ENCODE measurements at places on chromosomes 5 and 9.
A peak's percentile ranks its signal among the peaks of the same experiment; 100 is the strongest.

- no peak for DNase-seq
Measured at GRCh38 chr5:53109056-53109442, 508 bp downstream of the MOCS2 start.

GRCh38 chr9:91522481-91522880 lies 98.8 kb upstream of the NFIL3 start:
- DNase-seq = no peak

- no peak for DNase-seq
Measured at GRCh38 chr9:27801545-27801944, 228.3 kb upstream of the C9orf72 start.

DNA sequence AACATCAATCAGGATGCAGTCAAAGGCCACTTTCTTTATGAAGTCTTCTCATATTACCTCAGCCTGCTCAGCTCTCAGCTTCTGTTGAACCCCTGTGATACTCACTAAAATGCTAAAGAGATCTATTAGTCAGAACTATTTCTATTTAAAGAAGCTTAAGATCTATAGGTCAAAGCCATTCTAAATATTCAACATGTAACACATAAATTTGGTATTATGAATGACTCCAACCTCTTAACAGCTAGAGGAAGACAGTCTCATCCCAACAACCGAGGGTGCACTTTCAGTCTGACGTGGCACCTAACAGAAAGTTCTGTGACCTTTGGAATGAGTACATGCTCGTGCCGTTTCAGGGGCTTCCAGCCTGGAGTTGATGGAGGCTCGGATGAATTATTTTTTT lies 301.5 kb upstream of the VLDLR start:
- no peak for DNase-seq

DNA sequence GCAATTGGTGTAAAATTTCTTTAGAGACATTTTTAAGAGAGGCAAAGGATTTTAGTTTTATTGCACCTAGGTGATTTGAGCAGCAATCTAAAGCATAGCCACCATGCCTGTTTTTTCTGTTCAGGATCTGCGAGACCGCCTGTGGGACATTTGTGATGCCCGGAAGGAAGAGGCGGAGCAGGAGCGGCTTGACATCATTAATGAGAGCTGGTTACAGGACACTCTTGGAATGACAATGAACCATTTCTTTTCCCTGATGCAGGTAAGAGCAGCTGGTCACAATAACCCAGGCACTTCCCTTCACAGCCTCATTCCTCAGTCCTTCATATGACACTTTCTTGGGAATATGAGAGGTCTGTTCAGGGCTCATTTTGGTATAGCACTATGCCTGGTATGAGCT lies 103.2 kb upstream of the IL7R start:
- DNase-seq = no peak

GRCh38 chr9:86470326-86470725 lies 116.1 kb upstream of the TUT7 start:
- DNase-seq = no peak

- DNase-seq = no peak
Measured at GRCh38 chr9:114140850-114141249, 14.5 kb upstream of the COL27A1 start.

DNA sequence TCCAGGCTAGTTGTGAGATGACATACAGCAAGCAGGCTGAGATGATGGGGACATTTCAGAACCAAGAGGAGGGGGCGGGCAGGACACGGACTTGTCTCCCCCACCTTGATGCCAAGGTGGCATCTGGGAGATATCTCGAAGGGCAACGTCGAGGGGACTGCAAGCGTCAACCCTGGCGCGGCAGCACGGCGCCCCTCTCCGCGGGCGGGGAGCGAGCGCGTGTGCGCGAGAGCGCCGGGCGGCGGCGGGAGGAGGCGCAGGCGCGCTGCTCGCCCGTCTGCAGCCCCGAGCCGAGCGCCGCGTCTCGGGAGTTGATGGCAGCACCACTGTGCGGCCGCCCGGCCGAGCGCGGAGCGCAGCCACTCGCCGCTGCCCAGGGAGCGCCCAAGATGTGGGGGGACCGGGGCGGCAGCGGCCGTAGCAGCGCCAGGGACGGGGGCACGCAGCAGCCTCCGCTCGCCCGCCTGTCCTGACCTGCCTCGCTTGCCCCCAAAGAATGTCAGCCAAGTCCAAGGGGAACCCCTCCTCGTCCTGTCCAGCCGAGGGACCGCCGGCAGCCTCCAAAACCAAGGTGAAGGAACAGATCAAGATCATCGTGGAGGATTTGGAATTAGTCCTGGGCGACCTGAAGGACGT lies at the start of gene PRR16:
TSS of gene PRR16 (plus strand) at position 310 of the 636 bp plus-strand sequence.
- no peak for DNase-seq

- no peak for DNase-seq
Measured at GRCh38 chr5:32598260-32598937, 13.0 kb downstream of the SUB1 start.

- DNase-seq = no peak
Measured at GRCh38 chr5:83077662-83078261, 415 bp downstream of the XRCC4 start.

DNA sequence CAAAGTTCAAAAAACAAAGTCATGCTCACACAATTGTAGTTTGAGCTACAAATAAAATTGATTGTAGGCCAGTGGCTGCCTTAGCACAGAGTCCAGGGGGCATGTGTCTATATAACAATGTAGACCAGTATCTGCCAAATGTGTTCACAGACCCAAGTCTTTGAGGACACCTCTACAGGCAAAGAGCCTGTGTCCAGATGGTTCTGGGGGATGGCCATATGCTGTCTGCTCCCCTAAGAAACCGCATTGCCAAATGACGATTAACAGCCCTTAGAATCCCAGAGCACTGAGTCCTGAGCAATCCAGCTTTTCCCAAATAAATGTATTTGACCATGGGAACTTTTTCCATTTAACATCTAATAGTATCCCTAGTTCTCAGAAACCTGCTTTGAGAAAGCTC lies 169.6 kb downstream of the ADCY2 start:
- DNase-seq = no peak

DNA sequence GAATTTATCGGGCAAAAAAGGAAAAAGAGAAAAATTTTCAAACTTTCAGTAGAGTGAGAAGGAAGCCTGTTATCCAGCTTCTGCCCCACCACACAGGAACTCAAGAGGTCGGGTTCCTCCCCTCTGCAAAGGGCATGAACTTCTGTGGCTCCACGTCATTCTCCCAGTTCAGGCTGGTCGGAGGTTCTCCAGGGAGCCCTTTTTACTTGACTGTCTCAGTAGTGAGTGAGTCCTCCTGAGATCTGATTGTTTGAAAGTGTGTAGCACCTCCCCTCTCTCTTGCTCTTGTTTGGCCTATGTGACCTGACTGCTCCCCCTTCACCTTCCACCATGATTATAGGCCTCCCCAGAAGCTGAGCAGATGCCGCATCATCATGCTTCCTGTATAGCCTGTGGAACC lies 9.7 kb downstream of the SPINK1 start:
- no peak for DNase-seq

GRCh38 chr5:175306381-175306780 lies 137.6 kb downstream of the DRD1 start:
- DNase-seq = no peak

DNA sequence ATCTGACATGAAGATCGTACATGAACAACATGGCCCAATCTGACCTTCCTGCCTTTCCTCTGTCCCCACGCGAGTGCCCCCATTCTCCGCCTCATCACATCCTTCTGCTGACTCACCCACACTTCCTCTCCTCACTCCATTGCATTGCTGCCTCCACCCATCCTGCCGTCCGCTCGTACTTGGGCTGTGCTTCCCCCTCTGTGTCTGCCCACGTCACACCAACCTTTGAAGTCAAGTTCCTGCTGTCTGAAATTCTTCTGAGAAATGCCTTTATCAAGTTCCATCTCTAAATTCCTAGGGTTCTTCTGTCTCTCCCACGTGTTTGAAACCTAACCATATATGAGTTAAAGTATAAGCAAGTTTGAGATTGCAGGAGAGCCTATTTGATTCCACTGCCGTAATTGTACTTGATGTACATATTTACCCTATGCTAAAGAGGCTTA lies 18.0 kb upstream of the STARD4 start:
- peak; percentile 64 for DNase-seq

DNA sequence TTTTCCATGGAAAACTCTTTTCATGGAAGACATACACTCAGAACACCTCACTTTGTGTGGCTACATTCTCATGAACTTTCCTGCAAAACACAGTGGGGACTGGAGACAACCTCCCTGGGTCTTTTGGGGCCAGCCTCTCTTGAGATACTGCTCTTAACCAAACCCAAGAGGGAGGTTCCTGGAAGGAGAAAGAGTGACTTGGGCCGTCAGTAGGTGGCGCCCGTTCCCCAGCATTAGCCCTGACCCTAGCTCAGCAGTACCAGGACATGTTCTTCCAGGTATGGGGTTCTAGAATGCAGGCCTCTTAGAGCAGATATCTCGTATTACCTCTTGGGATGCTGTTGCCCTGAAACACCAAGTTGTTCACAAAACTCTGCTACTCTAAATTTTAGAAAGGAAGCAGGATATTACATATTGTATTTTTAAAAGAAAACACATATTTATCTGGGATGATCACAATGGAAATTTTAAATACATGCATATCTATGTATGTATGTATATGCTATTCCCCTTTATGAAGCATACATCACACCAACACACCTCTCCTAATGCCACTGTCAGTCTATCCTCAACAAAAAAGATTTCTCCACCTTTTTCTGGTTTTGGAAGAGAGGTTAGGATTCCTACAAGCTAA lies 15.8 kb upstream of the GLIS3 start:
- peak; percentile 78 for DNase-seq

DNA sequence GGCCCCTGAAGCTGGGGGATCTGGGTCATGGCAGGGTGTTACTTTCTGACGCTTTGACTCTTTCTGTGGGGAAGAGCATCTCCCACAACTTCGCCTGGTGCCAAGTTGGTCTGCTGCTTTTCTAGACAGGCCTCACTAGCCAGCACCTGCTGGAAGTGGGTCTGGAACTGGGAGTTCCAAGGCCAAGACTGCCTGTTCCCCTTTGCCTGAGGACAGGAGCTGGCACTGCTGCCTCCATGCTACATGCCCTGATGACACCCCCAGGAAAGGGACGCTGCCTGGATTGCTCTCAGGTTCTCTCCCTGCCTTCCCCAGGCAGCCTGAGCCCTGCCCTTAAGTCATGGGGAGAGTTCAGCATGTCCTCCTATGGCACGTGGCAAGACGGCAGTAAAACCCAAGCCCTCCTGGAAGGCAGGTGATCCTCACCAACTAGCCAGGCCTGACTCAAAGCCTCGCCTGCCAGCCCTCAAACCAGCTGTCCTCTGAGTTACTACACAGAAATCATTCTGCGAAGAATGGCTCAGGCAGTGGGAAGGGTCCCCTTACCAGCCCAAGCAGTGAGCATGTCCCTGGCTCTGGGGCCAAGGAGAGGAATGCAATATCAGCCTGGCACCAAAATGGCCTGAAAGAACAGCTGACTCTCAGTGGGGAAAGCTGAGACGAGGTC lies 35.8 kb downstream of the SEC61B start:
- DNase-seq = no peak

GRCh38 chr5:93192087-93192486 lies 388.9 kb downstream of the NR2F1-AS1 start:
- no peak for DNase-seq

DNA sequence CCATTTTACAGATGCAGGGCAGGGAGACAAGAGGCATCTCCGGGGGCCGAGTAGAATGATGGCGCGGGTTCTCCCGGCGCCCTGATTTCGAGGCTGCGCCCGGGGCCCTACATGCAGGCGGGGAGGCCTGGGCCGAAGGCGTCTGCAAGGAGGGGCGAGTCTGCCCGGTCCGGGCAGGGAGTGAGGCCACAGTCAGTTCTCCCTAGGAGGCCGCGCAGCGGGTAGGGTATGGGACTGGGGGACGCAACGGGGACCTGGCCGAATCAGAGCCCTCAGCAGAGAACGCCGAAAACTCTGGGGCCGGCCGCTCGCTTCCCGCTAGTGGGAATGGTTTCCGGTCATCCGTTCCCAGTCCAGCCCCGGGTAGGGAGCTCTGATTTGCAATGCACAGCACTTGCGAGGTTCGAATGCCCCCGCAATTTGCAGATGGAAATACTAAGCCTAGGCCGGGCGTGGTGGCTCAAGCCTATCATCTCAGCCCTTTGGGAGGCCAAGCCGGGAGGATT lies 6.4 kb downstream of the TLX3 start:
- no peak for DNase-seq

- no peak for DNase-seq
Measured at GRCh38 chr5:132234684-132235062, 7.0 kb upstream of the P4HA2 start.

- DNase-seq = no peak
Measured at GRCh38 chr5:146624179-146624578, 108.2 kb upstream of the GPR151 start.

GRCh38 chr5:22465177-22465576 lies 388.0 kb downstream of the CDH12 start:
- no peak for DNase-seq

- DNase-seq = no peak
Measured at GRCh38 chr9:136541179-136541578, 4.7 kb downstream of the NOTCH1 start.

DNA sequence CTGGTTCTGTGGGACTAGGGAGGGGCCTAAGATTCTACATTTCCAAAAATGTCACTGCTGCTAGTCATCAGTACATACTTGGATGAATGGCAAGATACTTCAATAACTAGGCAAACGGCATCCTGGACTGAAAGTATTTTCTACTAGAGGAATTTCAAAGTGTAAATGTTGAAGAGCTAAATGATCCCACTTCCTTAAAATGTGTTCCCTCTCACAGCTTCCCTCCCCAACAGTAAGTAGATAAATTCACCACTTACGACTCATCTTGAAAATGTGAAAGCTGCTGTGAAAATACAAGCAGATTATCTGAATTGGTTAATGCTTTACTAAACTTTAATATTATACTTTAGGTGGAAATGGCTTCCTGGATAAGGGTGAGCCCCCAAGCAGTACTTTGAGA lies 1571.5 kb upstream of the WWC1 start:
- DNase-seq = no peak

- no peak for DNase-seq
Measured at GRCh38 chr5:20050262-20050661, 62.3 kb upstream of the CDH18 start.

DNA sequence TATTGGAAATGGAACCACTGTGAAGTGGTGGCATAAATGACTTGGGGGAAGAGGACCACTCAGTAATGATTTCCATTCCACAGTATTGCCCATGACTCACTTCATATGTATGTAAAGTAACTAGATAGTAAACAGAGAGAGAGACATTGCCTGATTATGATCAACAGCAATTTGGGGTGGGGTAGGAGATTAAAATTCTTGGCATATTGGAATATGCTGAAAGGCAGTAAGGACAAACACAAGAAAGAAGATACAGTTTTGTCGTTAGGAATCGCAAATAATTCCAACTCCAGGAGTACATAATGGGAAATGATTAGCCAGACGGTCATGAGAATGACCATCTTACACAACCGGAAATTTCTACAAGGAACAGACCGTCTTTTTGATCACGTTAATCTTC lies 1.5 kb upstream of the HMGCS1 start:
- no peak for DNase-seq

- DNase-seq = no peak
Measured at GRCh38 chr9:137433349-137433915, 7.7 kb downstream of the ENTPD8 start.

- no peak for DNase-seq
Measured at GRCh38 chr5:68545636-68546295, 330.2 kb downstream of the PIK3R1 start.

Data from CD8-positive, alpha-beta T cell (primary cell).